Common myeloid progenitor, CD34-positive (primary cell): ENCODE measurements at places on chromosomes 2 and 18.

DNA sequence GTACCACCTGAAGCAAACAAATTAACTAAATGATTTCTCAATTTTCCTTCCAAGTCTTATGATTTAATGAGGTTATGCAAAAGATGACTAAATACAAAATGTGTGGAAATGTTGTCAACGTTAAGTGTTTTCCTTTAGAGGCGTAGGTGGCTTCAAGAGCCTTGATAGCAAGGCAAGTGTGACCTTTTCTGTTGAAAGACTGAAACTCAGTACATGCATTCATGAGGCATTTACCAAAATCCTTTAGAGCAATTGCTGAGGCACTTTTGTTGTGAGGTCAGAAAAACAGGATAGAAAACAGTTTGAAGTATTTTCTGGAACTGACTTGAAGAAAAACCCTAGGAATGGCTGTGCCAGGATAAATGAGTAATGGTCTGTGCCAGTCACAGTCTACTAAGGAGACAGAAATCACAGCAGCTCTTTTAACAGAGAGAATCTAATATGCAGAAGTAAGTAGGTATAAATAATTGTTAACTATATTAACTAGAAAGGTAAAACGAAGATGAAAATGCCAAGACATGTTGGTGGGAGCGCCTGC, 326.5 kb upstream of the CDH20 start:
- no peak for DNase-seq

DNA sequence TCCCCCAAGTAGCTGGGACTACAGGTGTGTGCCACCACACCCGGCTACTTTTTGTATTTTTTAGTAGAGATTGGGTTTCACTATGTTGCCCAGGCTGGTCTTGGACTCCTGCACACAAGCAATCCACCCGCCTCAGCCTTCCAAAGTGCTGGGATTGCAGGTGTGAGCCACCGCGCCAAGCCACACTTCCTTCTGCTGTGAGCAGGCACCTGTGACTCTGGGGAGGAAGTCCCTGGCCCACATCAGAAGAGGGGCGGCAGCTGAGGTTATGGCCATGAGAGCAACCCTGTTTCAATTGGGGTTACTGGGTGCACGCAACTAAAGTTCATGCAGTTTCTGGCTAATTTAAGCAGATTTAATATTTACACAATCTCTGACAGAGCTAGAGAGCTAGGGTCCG, 91.0 kb downstream of the PLB1 start:
- DNase-seq: peak; percentile 52

DNA sequence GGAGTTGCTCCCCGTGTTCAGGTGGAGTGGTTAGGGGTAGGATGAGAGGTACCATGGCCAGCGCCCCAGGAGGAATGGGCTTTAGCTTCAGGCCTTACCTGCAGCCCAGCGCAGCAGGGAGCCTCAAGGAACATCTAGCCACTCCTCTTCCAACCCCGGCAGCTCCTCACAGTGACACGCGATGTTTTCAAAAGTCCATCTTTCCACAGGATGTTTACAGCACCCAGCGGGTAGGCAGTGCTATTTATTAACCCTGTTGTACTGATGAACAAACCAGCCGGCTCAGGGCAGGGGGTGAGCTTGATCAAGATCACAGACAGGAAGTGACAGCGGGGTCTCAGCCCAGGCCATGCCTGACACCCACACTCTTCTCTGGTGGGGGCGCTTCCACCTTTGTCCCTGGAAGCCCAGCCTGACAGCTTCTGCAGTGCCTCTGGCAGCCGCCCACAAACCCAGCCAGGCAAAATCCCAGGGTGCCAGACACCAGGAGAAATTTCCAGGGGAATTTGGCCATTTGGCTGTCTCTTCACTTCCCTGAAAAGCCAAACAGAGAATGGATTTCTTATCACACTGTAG, 18.4 kb upstream of the PRLH start:
- no peak for DNase-seq

DNA sequence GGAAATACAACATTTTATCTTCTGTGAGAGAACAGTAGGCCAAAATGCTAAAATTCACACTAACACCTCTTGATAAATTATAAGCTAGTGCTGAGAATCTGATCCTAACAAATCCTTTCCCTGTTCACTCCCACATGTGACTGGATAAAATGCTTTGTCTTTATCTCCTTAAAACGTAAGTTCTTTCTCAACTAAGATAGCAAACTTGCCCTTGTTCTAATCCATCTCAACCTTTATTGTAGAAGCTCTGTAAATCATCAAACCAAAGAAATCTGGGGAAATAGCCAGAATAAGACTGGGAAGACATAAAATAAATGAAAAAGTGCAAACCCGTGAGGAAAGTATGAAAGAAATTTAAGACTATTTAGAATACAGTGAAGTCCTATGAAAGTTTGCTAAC, 1058.4 kb upstream of the ACVR2A start:
- DNase-seq: no peak

DNA sequence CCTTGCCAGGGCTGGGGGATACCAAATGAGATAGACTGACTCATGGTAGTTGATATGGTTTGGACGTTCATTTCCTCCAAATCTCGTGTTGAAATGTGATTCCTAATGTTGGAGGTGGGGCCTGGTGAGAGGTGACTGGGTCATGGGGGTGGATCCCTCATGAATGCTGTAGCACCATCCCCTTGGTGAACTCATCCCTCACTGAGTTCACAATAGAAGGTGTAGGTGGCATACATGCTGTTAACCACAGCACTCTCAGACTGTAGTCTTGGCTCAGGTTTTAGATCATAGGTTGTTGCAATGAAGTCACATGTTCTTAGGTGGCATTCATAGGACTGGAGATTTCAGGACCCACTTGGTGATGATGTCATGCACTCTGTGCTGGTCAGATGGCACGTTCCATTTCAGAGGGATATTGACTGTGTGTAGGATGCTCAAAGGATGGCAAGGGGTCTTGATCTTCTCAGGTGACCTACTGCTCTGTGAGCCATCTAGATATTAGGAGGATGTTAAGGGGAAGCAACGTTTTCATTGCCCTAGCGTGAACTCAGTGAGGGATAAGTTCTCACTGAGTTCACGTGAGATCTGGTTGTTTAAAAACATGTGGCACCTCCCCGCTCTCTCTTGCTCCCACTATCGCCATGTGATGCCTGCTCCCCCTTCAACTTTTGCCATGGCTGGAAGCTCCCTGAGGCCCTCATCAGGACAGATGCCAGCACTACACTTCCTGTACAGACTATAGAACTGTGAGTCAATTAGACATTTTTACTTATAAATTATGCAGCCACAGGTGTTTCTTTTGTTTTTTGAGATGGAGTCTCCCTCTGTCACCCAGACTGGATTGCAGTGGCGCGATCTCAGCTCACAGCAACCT, 73.8 kb upstream of the ACAA2 start:
- DNase-seq: no peak
